ENCODE measurements at places on chromosomes 3 and 15.

GRCh38 chr3:115996420-115997108, 373.3 kb downstream of the GAP43 start:
- DNase-seq: no peak

- no peak for DNase-seq
Observed at GRCh38 chr3:16464511-16465148, 48.9 kb downstream of the RFTN1 start.

- no peak for DNase-seq
Observed at GRCh38 chr3:118641608-118642007, 393.0 kb downstream of the IGSF11 start.

- DNase-seq: no peak
Observed at GRCh38 chr3:111284503-111285183, 213.0 kb downstream of the NECTIN3 start.

DNA sequence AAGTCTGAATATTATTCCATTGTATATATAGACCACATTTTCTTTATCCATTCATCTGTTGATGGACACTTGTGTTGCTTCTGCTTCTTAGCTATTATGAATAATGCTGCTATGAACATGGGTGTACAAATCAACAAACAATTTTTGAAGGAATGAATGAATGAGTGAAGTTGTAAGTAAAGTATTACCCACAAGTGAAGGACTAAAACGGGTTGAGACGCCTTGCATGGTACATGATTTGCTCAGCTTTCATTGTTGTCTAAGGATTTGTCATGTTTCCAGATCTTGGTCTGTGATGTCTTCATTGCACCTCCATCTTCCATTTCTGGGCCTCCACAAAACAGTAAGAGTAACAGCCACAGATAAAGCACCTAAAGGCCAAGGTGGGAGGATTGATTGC, 20.5 kb downstream of the IFT122 start:
- no peak for DNase-seq

DNA sequence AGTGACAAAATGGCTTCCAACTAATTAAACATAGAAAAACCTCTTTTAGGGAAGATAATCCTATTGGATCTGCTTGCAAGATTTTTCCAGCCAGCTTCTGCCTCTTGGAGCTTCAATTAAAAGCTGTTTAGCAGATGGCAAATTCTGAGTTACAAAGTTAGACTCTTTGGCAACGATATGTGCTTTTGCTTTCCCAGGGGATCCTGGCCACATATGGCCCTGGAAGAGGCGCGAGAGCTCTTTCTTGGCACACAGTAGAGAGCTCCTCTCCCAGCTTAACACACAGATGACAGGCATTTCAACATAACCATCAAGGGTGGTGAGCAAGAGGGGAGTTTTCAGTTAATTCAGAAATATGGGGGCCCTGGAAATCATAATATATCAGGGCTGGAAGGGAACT, 41.6 kb upstream of the GALNT15 start:
- no peak for DNase-seq

GRCh38 chr3:31129241-31129640, 234.8 kb upstream of the GADL1 start:
- no peak for DNase-seq

GRCh38 chr15:62881056-62881455, 161.5 kb upstream of the TPM1 start:
- no peak for DNase-seq

GRCh38 chr15:85406916-85407315, 26.5 kb downstream of the AKAP13 start:
- DNase-seq: no peak

DNA sequence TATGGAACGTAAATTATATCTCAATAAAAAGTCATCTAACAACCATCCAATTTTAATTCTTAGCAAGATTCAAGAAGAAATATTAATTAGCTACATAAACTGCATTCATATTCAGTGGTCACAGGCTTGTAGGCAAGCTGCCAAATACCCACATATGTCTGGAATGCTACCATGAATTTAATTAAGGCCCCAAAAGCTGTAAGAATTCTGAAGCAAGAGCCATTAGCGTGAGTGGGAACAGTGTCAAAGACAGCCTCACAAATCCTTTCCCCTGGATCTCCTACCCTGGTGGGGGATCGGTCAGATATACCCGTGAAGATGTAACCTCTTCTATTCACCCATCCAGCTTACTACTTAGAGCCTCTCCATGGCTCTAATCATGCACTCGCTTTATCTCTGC, 40.0 kb downstream of the ATG7 start:
- no peak for DNase-seq

- DNase-seq: no peak
Observed at GRCh38 chr3:132804498-132804897, 82.3 kb upstream of the NPHP3 start.

DNA sequence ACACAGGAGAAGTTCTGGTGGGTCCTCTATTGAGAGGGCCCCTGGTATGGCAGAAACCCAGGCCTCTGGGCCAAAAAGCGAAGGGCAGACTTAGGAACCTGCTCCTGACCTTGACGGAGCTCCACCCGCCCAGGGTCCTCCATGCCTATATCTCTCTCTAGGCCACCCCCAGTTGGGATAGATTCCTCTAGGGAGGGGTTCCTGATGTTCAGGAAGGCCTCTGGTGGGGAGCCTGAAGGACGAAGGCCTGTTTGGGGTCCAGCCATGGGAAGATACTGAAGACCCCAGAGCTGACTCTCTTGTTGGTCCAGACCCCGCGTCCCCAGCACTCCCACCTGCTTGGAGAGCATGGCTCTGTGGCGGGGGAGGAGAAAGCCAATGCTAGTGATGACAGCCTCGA, 104.2 kb downstream of the CORO2B start:
- DNase-seq: no peak

GRCh38 chr3:72816862-72817355, 31.3 kb downstream of the SHQ1 start:
- DNase-seq: no peak

GRCh38 chr3:136385457-136385856, 135.3 kb downstream of the PCCB start:
- DNase-seq: no peak

GRCh38 chr3:191008074-191008473, 145.6 kb upstream of the GMNC start:
- DNase-seq: no peak

DNA sequence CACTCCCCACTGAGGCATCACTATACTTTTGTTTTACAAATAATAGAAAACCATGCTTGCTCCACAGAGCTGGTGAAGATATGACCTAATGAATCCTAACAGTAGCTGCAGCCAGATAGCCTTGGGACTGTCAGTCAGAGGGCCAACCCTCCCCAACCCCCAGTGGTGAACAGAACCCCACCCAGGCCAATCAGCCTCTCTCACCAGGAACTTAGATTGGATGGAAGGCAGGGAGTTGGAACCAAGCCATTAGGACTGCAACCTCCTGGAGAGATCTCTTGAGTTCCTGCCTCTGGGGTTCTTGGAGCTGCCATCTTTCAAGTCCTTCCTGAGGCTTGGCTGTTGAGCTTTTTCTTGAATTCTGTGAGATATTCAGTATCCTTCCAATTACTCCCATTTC, 3.0 kb upstream of the MRPS22 start:
- no peak for DNase-seq

- DNase-seq: no peak
Observed at GRCh38 chr15:60191821-60192220, 187.7 kb downstream of the FOXB1 start.

- no peak for DNase-seq
Observed at GRCh38 chr3:190695225-190695624, 167.3 kb downstream of the GMNC start.

- DNase-seq: no peak
Observed at GRCh38 chr15:76994001-76994400, 925 bp upstream of the PSTPIP1 start.

GRCh38 chr3:36686516-36686915, 77.8 kb downstream of the DCLK3 start:
- DNase-seq: no peak

GRCh38 chr3:174325171-174325570, 534.0 kb upstream of the NAALADL2 start:
- DNase-seq: no peak
